ENCODE measurements at places on chromosomes 12 and 14.

GRCh38 chr12:15074351-15074750 lies 101.5 kb downstream of the PDE6H start:
- DNase-seq: no peak

GRCh38 chr14:87094913-87095312 lies 898.1 kb downstream of the GALC start:
- DNase-seq: no peak

GRCh38 chr12:2345902-2346301 lies 293.1 kb downstream of the CACNA1C start:
- no peak for DNase-seq

DNA sequence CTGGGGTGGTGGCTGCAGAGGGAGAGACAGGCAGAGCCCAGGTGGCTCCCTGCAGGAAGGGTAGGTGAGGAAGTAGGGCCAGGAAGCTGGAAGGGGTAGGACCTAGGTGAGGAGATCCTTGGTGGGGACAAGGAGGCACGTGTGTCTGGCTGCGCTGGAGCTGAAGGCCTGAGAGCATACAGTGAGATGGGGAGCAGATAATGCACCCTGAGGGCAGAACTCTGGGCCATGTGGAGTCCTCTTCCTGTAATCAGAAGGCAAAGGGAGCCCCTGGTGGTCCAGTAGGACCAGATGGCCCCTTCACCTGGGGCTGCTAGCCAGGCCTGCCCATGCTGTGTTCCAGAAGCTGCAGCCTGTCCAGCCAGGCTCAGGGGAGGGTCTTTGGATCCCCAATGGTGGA lies 15.3 kb upstream of the KRT80 start:
- no peak for DNase-seq

DNA sequence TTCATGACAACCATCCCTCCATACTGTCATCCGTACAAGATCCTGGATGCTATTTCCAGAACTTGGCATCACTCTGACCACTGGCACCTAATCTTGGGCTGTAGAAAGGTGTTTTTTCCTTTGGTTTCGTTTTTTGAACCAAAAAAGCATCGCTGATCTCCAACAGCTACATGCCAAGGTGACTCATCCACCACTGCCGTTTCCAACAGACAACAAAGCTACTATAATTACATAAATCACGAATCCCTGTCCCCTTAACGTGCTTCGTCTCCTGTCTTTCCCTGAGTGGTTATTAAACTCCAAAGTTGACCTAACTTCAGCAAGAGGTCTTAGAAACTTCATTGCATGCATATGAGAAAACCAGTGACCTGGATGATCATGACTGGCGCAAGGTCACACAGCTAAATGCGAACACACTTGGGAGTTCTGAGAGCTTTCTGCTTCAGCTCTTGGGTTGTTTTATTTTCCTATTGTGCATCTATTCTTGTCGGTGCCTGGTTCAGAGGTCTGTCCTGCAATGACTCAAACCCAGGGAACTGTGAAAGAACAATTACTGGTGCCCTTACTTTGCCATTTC lies 99.9 kb downstream of the PPM1H start:
- DNase-seq: no peak

Data from stimulated activated CD4-positive, alpha-beta T cell treated with anti-CD3 and anti-CD28 coated beads, Interleukin-4, amount 100 ng/mL, for 4 hours (primary cell).